ENCODE measurements at places on chromosomes 6 and 20.
A peak's percentile ranks its signal among the peaks of the same experiment; 100 is the strongest.

DNA sequence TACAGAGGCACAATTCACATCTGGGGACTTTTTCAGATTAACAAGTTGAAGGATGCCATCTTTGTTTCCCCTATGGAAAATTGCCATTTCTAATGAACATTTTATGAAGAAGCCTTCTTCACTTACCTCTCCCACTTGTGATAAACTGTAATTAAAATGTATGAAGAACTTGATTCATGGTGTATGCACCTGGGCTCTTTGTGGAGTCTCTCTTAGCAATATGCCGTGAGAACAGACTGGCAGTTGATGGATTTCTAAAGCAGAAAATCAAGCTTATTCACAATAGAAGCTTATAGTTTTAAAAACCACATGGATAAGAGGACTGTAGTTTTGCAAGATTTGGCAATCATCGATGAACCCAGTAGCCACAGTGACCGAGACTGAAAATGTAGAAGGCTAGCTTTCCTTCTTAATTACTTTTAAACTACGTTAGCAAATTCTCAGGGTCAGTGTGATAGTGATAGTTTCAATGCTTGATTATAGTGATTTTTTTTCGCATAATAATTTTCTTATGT lies 270.6 kb downstream of the PRL start:
- no peak for DNase-seq

DNA sequence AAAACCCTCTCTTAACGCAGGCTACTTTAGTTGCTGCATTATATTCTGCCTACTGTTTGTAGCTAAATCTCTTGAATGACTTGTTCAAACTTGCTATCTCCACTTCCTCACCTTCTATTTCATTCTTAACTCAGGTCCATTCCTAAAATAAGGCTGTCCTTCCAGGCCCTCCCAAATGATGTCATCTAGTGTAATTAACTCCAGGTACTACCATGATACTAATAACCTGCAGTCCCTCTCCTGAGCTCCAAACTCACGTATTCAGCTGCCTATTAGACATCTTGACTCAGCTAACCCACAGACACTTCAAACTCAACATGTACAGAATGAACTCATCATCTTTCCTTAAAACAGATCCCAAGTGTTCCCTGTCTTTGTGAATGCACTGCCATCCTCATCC lies 10.5 kb upstream of the TOP1 start:
- DNase-seq, result no peak

GRCh38 chr6:153301602-153302001 lies 170.5 kb upstream of the RGS17 start:
- no peak for DNase-seq

DNA sequence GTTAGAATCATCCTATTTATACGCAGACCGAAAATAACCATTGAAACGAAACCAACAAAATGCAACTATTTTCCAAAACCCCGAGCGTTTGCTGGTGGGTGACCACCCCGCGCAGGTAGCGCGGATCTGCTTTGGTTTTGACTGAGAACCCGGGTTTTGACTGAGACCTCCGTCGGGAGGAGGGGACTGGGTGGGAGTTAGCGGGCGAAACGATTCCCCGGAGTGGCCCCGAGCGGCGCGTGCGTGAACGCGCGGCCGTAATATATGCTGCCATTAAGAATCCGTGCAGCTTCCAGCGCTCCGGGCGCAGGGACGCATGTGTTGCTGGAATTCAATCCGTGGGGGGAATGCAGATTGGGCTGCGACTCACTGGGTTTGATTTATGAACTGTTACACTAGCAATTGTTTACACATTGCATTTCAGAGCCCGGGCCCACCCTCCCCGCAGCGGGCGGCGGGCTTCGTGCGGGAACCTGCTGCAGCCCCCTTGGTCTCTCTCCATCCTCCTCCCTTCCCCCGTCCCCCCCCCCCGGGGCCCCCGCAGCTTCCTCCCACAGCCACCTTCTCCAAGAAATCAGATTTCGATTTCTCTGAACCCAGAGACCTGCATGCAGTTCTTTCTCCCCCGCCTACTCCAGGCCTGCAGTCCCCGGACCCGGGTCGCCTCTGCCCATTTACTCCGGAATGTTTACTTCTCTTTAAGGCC lies 9.9 kb downstream of the NRN1 start:
- peak; percentile 60 for DNase-seq

GRCh38 chr6:56618050-56618449 lies 24.6 kb downstream of the DST start:
- DNase-seq, result no peak

- DNase-seq, result no peak
Observed at GRCh38 chr20:20095114-20095872, 43.0 kb downstream of the CFAP61 start.

GRCh38 chr20:52529826-52530225 lies 338.2 kb upstream of the ZFP64 start:
- no peak for DNase-seq

DNA sequence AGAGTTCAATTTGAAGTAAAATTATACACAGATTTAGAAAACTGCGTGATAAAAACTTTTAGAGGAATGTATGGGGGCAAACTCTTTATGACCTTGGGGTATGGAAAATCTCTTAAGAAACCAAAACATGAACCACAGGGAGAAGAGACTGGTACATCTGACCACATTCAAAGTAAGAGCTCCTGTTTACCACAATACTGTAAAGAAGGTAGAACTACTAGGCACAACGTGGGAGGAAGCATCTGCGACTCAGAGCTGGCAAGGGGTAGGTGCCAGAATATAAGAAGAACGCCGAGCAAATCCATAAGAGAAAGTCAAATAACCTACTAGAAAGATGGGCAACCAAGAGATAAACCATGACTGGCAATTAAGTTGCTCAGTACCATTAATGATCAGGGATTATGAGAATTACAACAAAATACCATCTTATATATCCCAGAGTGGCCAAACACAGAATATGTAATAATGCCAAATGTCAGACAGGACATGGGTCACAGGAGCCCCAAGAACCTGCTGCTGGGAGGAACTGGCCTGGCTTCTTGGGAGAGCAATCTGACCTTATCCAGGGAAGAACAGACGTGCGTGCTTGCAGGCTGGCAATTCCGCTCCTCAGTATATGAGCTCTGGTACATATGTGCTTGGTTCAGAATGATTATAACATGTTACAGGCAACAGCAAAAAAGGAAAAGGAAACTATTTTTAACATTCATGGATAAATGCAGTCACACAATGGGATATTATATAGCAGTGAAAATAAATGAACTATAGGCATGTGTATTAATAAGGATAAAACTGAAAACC lies 50.2 kb downstream of the INSM1 start:
- DNase-seq, result no peak

DNA sequence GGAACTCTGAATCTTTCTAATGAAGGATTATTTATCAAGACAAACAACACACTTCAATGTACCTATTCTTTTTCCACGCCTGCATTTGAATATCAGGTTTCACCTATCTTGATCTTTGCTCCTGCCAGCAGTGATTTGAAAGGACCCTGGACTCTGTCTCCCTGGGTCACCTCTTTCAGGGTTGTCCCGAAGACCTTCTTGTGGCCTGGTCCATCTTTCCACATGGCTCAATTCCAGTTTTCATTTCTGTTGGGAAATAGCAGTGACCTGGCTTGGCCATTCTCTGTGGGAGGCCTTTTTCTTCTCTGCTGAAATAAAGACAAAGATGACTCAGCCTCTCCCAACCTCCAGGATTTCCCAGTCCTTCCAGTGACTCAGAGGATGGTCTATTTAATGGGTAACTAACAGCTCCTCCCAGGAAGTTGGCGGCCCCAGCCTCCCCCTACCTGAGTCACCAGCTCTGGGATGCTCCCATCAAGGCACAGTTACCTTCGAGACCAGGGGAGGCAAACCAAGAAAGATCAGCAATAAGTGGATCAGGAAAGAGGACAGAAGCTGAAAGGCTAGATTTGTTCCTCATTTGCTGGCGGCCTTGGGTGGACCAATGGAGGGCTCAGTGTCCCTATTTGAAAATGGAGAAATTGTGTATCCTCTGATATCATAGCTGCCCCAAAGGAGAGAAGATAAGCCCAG lies 120.2 kb upstream of the RNF24 start:
- DNase-seq, result no peak

DNA sequence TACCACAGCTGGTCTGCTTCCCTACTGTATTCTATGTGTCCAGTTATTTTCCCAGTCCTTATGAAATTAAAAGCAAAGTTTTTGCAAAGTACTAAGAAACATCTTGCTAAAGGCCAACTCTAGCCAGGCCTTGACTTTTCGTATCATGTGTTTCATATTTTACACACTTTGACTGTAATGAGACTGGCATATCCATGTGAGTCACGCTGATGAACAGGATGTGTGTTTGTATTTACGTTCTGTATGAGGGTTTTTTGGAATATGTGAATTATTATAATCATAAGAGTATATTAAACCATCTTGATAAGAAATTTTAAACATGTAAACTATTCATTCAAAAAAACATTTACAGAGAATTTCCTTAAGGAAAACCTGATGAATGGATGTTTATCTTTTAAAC lies 59.7 kb downstream of the EYA4 start:
- DNase-seq, result no peak

DNA sequence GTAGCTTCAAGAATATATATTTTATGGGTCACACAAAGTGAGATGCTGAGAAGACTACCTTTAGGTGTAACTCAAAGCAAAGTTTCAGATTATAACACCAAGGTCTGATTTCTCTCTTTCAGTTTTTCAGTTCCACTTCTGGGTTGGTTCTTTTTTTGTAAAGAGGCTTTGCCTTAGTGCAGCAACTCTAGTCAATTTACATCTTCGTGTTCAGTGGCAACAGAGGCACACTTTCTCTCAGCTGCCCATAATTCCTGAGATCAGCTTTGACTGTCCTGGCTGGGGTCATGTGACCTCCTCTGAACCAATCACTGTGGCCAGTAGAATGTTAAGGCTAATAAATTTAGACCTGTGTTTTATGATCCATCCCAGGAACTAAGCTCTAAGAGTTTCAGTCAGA lies 120.2 kb downstream of the TINAG start:
- DNase-seq, result no peak

- DNase-seq, result peak; percentile 38
Observed at GRCh38 chr6:128519931-128520435, 416 bp downstream of the PTPRK start.

DNA sequence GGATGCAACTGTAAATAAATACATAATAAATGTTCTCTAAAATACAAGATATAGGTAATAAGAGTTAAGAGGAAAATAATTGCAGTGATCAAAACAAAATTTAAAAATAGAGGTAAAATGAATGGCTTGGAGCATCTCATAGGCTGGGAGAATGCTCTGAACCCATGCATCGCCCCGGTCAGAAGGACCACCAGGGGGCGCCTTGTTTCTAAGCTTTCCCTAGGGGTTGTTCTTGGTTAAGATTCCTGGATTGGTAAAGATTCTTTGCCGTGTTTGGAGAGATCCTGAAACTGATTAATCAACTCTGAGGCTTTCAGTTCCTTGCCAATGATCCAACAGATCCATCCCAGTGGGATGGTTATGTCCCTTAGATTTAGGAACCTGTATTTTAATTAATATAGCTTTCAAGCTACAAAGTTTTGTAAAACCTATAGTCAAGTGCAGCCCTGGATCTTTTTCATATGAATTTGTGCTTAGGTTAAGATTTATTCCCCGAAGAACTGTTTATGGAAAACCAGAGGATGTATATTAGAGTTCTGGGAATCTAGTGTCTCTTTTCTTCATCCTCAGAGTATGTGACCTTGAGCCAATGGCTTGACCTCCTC lies 45.3 kb upstream of the PRELID3B start:
- DNase-seq, result peak; percentile 58

DNA sequence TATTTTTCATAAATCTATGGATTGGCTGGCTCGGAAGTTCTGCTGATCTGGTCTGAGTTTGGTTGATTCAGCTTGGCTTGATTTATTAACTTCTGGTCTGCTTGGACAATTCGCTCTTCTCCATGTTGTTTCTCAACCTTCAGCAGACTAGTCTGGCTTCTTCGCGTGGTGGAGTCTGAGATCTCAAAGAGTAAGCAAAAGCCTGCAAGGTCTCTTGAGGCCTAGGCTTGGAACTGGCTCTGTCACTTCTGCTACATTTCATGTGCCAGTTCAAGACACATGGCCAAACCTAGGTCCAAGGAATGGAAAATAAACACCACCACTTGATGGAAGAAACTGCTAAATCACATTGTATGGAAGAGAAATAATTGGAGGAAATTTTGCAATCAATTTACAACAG lies 115.1 kb upstream of the JAG1 start:
- no peak for DNase-seq

- DNase-seq, result no peak
Observed at GRCh38 chr6:116157391-116157790, 31.5 kb upstream of the COL10A1 start.

- DNase-seq, result no peak
Observed at GRCh38 chr6:165611294-165611693, 51.7 kb downstream of the PDE10A start.

DNA sequence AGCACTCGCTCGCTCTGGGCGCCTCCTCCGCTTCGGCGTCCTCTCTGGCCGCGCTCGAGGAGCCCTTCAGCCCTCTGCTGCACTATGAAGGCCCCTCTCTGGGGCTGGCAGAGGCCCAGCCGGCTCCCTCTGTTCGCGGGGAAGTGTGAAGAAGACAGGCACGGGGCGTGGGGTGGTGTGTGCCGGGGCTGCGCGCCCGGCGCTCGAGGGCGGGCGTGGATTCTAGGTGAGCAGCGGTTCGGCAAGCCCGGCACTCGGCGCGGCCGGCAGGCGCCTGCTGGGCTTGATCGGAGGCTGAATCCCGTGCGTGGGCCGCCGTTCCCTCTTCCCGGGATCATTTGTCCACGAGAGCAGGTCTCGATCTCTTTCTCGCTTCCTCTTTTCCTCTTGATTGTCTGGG lies 153.0 kb downstream of the SLC35B3 start:
- DNase-seq, result no peak

DNA sequence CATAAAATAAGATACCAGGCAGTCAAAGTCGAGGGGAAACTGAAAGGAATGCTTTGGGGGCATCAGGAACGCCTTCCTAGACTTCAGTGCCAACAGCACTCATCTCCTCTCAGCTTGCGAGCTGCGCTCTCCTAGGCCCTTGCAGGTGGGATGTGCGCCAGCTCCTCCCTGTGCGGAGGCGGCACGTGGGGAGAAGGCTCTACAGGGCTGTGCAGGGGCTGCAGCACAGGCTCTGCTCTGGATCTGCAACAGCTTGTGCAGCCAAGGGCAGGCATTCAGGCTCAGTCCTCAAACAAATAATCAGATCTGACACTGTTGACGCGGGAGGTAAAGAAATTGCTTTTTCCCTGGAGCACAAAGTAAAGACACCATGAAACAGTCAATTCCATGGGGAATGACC lies 144.8 kb downstream of the TTLL2 start:
- no peak for DNase-seq

Measured in NCI-H2081 (cell line).